C1 segment of cervical spinal cord (tissue), 14 donors: ENCODE measurements at places on chromosomes 2 and 18.
A peak's percentile ranks its signal among the peaks of the same experiment; 100 is the strongest.

GRCh38 chr18:57923611-57924010 is 120.4 kb upstream of the NEDD4L start:
- DNase-seq: no peak

DNA sequence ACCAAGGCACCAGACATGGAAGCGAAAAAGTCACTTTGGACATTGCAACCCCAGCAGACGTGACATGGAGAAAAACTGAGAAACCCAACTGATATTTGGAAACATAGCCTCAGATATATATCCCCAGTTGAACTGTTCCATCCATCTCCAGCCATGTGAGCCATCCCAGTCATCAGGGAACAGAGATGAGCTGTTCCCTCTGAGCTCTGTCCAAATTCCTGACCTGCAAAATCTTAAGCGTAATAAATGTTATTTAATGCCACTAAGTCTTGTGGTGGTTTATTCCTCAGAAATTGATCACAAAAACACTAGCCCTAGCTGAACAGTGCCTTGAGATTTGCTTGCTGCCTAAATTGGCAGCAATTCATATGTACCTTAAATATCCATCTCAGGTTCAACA is 182.8 kb downstream of the NRP2 start:
- DNase-seq: no peak

- no peak for DNase-seq
These were observed 251.0 kb upstream of the RAB12 start for GRCh38 chr18:8358033-8358765.

DNA sequence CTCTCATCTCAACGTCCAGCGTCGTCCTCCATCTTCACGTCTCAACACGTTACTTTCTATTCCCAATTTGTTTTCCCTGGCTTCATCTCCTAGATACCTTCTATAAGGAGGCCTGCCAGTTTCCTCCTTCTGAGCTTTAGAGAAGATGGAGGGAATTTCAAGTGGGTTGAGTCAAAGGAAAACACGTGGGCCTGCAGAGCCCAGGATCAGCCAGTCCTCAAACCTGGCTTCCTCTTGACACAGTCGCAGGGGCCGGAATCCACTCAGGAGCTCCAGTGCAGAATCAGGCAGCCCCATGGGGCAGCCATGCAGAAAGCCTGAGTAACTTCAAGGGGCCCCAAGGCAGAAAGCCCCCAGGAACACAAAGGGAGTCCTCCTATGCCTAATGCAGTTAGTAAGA is 14.5 kb upstream of the APCDD1 start:
- no peak for DNase-seq

DNA sequence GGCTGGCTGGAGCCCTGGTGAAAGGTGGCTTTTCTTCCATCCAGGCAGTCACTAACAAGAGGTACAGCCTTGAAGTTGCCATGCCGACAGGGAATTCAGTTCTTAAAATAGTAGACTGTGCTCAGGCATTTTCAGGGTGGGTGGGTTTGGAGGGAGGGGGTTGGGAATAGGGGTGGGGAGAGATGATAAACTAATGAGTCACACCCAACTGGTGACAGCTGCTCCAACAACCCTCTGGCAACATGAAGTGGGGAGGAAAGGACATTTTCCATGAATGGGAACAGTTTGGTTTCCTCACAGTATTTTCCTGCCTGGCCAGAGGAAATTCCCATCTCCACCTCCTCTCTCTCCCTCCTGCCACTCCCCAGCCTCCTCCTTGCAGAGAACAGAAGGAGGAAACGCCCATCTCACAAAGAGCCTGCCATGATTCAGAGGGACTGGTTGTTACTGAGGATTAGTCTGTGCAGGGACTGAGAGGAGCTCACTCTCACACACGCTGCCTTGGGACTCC is 113.0 kb upstream of the SLC1A4 start:
- no peak for DNase-seq

- no peak for DNase-seq
These were observed 51.0 kb upstream of the CTDP1 start for GRCh38 chr18:79628416-79629248.

GRCh38 chr2:172937884-172938712 is 137.5 kb upstream of the MAP3K20 start:
- DNase-seq: no peak

- DNase-seq: no peak
These were observed 148.9 kb upstream of the GULP1 start for GRCh38 chr2:188142636-188143295.

DNA sequence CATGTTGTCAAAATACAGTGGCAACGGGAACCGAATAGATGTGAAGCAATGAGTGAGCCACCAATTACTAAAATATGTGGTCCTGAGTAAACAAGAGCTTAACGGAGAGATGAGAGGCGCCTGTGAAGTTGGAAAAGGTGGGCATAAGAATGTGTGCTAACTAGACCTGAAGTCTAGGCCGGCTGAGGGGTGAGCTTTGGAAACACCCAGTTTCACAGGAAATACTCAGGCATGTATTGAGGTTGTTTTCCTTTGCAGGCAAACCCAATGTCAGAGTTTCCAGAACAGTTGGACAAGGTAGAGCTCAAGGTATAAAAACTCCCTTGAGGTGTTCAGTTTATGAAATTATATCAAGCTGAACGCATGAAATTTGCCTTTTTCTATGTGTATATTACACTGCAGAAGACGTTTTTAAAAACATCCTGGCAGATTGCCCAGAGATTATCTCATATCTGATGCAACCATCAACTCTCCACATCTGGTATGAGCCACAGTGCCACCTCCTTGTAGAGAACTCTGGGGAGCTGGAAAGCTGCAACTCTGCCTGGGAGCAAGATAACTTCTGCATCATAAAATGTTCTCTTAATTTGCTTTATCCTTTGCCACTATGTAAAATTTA is 3.9 kb upstream of the WDSUB1 start:
- no peak for DNase-seq

GRCh38 chr18:28065793-28066186 is 111.1 kb downstream of the CDH2 start:
- DNase-seq: no peak

DNA sequence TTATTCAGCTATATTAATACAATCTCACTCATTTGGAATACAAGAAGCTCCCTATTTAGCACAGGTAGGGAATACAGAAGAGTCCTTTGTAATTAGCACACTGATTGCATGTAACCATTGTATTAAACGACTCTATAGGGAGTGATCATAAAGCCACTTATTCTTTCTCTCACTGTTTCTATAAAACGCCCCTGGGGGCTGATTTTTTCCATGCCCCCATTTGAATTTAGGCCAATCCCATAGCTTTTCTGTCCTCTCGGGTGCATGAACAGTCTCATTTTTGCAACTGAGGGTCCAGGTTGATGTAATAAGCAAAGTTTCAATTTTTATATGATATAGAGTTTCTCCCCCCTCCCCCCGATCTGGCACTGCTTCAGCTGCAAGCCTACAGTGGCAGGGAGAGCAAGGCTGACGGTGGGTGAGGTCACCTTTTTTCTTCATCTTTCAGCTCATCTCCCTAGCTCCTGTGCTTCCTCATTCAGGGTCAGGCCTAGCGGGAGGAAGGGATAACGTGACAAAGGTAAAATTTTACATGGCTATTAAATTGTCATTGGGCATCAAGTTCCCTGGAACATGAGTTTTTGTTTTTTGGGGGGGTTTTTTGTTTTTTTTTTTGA is 45.7 kb downstream of the GAD1 start:
- DNase-seq: no peak

DNA sequence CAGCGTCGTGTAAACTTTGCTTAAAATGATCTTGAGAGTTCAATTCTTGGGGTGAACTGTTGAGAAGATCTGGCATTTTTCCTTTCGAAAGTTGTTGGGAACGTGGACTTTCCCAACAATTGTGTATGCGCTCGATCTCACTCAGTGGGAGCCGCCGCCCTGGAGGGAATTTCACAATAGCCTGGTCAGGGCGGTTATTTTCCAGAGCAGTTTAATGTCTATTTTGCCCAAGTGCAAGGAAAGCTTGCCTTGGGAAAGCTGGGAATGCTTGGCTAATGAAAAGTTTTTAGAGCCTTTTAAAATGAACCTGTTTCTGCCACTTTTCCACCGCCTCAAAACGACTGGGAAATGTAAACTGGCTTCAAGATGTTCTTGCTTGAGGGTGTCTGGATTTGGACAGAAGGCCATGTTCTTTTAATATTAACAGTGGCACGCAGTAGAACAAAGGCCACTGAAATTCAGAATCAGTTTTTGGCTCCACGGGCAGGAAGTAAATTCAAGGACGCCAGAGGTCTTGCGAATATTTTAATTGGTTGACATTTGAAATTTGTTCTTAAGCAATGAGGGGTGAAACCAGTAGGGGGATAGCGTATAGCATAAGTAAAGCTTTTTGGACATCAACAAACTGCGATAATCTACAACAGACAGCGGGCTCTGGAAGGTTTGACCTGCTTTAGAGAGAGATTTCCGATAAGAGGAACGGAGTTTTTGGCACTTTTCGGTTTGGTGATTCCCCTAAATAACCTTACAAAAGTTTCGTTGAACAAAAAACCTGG is 1.2 kb downstream of the CFLAR start:
- peak; percentile 62 for DNase-seq

DNA sequence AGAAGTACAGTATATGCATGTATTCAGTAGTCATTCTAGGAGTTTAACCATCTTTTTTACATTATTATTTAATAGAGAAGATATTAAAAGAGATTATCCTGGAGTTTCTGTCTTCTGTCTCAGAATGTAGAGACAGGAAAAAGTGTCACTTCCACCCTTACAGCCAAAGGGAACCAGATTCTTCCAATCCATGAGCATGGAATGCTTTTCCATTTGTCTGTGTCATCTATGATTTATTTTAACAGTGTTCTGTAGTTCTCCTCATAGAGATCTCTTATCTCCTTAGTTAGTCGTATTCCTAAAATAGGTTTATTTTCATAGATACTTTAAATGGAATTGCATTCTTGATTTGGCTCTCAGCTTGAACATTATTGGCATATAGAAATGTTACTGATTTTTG is 959.5 kb upstream of the PIK3C3 start:
- DNase-seq: no peak

DNA sequence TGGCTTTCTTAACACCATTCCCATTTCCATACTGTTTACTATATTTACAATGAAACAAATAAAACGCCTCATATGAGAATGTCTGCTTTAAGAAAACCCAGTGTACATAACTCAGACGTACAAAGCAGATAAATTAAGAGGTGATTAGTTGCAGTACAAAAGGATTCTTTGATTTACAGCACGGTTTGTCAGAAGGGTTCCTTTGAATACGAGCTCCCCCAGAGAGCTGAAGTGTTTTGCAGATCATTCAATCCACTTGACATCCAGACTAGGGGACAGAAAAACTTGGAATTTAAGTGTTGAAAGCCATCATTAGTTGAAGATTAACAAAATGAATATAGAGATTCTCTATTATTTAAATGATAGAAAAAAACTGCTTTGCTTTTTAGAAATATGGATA is 72.5 kb downstream of the RAPGEF4 start:
- DNase-seq: no peak

- DNase-seq: no peak
These were observed 19.8 kb upstream of the BZW1 start for GRCh38 chr2:200791905-200792304.

DNA sequence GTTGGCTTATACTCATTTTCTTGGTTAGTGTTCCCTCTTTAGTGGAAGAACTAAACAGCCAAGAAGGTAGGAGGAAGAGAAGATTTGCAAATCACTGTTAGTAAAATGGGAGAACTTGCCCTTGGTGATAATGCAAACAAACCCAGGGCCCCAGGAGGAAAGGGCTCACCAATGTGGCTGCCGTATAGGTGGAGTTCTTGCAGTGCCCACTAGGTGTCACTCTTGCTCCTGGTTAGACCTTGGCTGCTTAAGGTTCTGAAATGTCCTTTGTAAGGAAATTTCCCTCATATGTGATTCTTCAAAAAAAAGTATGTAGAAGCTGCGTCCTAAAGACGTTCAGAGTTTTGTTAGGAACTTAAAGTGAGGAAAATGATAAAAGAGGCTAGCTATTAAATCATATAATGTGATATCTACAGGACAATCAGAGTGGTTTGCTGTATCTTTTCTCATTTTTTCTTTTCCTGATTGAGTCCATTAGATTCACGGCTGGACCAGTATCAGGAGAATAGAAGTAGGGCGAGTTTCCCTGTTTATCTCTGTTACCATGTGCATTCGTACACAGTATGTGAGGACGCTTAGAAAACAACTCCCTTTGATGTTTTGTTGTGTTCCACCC is 48.6 kb downstream of the RPIA start:
- DNase-seq: no peak

DNA sequence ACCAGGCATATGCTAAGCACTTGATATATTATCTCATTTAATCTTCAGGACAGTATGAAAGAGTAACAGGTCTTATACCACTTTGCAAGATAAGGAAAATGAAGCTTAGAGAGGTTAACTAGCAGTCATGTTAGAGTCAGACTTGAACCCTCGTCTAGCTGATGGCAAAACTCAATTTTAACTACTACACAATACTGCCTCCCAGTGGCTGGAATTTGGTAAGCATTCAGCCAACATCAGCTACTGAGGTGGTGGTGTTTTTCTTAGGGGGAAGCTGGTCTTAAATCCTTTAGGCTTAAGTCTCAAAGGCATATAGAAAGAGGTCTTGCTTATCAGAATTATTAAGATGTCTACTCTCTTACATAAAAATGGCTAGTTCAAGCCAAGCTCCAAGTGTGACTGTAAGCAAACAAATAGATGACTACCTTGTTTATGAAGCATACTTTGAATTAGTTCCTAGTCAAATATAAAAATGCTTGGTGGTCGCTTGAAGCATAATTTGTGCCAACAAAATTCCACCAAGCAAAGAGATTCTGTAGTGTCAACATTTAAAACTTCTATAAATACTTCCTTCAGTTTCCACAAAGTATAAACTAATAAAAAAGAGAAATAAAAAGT is 325.4 kb upstream of the FIGN start:
- DNase-seq: no peak

GRCh38 chr2:169172151-169172735 is 102.9 kb downstream of the DHRS9 start:
- DNase-seq: no peak

- DNase-seq: no peak
These were observed 3.8 kb downstream of the TGIF1 start for GRCh38 chr18:3453540-3454364.

GRCh38 chr18:56021136-56021808 is 433.3 kb upstream of the TCF4 start:
- no peak for DNase-seq

- DNase-seq: peak; percentile 50
These were observed at the start of gene LYPD1 for GRCh38 chr2:132669908-132670495. TSS of gene LYPD1 (minus strand) at chr2:132670205. CDS start at chr2:132669932, 273 bp downstream.

DNA sequence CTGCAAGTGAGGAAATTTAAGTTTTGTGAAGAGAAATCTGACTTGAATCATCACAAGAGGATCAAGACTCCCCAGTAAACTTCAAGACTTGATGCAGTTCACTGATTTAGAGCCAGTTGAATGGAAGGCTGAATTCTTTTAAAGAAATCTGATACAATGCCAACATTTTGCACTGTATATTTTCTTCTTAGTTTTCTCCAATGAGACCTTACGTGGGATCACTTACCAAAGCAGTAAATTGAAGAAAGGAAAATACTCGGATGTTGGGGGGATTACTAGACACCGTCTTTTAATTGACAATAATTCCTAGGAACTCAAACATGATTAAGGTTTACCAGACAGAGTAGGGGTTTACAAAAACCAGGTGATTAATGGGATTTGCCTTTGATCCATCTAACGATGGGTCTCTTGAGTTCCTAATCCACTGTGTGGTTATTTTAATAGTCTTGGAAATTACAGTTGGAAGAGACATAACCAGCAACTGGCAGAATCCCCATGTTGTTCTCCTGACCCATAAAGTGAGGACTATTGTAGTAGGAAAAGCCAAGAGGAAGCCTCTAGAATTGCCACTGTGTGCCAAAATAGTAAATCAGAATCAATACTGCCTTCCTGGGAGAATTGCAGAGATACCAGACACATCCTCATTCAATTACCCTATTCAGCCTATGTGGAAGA is 354.5 kb downstream of the PID1 start:
- no peak for DNase-seq

GRCh38 chr2:85303780-85304531 is 23.8 kb downstream of the TGOLN2 start:
- no peak for DNase-seq
